HL-60 (cell line): ENCODE measurements at places on chromosomes 11 and 22.

DNA sequence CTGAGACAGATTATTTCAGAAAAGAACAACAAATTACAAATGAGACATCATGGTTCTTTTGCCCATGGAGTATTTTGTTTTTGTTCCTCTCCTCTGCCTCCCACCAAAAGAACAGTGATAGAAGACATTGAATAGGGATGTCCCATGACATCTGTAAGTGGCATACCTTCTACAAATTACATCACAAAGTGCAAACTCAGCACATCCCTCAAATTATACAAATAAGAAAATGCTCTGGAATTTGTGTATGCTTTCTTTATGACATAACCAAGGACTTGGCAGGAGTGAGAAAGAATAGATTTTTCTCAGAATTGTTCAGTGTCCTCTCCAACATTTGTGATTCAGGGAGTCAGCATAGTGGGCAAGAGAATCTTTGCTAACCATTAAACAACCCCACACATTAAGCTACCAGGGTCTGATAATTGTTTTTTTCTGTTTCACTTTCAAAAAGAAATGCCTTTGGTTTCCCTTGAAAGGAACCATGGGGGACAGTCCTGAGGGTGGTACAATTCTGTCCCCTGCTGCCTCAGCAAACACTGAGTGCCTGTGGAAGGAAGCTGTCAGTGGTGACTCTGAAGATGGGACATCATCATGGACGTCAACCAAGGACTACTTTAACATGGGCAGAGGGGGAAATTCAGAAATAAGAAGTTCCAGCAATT, 430.3 kb downstream of the AASDHPPT start:
- no peak for DNase-seq

GRCh38 chr11:110469127-110469526, 39.4 kb downstream of the FDX1 start:
- no peak for DNase-seq

DNA sequence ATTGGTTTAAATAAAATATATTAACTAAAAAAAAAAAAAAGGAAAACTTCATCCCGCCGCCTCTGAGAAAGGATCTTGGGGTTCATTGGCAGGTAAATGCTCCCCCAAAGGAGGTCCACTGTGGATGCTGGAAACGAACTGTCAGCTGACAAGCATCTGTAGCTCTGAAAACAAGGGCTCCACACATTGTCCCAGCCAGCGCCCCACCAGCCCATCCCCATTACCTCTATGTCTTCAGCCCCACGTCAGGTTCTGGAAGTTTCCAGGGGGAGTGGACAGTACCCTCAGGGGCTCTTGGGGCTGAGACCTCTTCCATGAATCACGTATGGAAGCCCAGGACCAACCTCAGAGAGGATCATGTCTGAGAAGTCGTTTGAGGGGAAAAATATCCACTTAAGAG, 66.4 kb upstream of the WNT7B start:
- DNase-seq = no peak

GRCh38 chr11:111733611-111734088, 32.5 kb downstream of the PPP2R1B start:
- DNase-seq = no peak

GRCh38 chr11:86438685-86439084, 64.0 kb downstream of the CCDC81 start:
- DNase-seq = no peak

DNA sequence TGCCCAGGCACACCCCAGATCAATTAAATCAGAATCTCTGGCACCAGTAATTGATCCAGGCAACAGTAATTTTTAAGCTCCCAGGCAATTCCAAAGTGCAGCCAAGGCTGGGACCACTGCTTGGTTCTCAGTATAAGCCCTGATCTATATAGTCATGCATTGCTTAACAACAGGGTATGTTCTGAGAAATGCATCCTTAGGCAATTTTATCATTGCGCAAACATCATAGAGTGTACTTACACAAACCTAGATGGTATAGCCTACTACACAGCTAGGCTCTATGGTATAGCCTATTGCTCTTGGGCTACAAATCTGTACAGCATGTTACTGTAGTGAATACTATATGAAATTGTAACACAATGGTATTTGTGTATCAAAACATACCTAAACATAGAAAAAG, 651 bp upstream of the C11orf42 start:
- peak; percentile 94 for DNase-seq

GRCh38 chr11:44531116-44531504, 34.4 kb upstream of the CD82 start:
- DNase-seq = no peak

GRCh38 chr22:42346722-42347121, 76.3 kb upstream of the TCF20 start:
- no peak for DNase-seq

DNA sequence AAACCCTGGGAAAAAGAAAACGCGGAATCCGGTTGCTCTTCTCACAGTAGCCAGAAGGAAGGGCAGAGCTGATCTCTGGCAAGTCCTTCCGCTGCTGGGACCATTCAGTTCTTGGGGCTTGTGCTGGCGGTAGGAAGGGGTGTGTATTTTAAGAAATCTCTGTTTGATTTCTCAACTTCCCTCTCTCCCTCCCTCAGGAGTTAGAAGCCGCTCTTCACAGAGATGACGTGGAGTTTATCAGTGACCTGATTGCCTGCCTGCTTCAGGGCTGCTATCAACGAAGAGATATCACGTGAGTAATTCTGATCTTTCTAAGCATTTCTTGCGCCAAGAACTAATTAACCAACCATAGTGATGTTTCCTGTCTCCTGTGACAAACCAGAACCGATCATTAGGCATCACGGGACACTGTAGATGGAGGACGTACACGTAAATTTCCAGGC, 85.9 kb upstream of the SLC25A18 start:
- peak; percentile 80 for DNase-seq

DNA sequence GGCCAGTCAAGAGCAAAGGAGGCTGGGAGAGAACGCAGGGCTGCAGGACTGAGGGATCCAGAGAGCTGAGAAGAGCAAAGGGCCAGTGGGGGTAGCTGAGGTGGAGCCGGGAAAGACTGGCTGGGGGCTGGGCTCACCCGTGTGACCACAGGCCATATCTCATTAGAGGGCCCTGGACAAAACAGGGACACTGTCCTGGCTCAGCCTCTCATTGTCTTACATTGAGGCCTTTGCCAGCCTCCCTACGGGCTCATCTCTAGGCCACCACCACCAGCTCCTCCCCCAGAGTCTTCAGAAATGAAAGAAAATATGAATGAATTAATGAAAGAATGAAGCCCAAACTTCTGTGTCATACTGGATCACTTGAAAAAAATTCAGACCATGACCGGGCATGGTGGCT, 9.2 kb downstream of the RAB36 start:
- no peak for DNase-seq

- DNase-seq = no peak
Measured at GRCh38 chr11:134017511-134018430, 51.1 kb upstream of the JAM3 start.

DNA sequence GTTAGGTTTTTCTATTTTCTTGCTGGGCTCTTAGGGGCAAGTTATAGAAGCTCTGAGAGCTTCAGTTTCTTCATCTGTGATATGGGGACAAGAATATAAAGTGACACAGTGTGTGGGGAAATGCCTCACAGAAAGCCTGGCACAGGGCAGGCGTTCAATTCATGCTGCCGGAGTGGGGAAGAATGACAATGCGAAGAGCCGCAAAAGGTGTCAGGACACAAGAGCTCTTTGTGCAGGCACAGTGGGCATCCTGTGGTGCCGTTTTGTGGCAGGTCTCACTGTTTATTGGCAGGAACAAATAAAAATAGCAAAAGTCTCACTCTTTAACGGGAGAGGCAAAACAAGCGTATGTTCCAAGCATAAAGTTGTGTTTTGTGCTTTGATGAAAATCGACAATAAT, 112.1 kb downstream of the TIMP3 start:
- DNase-seq = no peak

DNA sequence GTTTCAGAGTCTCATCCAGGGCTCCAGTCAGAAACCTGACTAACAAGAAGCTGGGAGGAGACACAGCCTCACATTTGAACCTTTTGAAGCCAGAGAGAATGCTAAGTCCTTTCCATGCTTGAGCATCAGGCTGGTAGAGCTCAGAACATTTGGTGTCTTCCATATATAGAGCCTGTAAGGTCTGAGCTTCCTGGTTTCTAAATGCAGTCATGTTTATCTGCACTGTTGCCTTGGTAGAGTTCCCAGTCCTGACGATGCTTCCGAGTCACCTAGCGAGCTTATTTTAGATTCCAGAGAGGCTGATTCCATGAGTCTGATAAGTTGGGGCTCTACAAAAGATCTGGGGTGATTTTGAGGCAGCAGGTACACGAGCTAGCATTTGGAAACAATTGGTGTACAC, 68.4 kb upstream of the SORL1 start:
- DNase-seq = no peak

GRCh38 chr11:72144807-72145565, 9.5 kb downstream of the FOLR3 start:
- no peak for DNase-seq

GRCh38 chr22:46914481-46914880, 152.0 kb downstream of the TBC1D22A start:
- no peak for DNase-seq

DNA sequence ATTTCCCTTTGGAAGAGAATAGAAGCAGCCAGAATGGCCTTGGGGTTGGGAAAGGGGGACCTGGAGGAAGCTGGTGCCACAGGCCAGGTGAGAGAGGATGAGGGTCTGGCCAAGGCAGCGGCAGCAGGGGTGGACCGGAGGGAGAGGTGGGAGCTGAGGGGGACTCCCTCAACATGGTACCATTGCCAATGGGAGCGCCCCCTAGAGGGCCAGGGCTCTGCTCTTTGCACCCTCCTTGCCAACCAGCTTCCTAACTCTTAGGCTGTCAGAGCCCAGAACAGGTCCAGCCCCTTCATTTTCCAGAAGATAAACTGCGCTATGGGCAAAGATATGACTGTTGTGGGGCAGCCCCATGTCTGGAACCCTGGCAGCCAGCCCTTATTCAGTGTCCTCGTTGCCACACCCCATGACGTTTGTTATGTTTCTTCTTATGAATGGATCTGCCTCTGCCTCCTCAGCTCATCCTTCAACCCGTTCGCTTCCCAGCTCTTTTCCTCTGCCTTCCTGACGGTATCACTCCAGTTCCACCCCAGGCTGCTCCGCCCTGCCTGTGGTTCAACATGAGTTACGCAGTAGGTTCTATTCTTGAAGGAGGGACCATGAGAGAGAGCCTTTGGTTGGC, 185.2 kb downstream of the GRIK4 start:
- no peak for DNase-seq

DNA sequence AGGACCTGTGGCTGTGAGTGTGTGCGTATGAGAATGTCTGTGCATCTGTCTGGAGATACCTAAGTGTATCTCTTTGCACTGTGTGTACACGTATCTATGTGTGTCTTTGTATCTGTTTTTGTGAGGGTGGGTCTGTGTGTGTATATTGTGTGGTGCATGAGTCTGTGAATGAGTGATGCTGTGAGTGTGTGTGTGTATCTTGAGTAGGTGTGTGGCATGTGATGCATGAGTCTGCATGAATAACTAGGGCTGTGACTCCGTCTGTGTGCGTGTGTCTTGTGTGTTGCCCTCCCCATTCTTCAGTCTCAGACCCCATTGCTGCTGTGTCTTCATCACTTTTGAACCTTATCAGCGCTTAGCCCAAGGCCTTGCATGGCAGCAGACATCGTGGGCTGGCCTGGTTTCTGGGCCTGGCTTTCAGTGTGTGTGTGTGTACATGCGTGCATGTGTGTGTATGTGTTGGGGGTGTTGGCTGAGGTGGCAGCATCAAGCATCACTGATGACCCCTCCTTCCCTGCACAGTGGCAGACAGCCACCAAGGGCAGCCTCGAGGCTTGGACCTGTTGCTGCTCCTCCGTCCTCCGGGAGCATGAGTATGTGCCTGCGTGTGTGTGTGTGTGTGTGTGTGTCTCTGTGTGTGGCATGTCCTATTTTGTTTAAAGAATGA, 1.4 kb downstream of the SGSM1 start:
- DNase-seq = no peak

DNA sequence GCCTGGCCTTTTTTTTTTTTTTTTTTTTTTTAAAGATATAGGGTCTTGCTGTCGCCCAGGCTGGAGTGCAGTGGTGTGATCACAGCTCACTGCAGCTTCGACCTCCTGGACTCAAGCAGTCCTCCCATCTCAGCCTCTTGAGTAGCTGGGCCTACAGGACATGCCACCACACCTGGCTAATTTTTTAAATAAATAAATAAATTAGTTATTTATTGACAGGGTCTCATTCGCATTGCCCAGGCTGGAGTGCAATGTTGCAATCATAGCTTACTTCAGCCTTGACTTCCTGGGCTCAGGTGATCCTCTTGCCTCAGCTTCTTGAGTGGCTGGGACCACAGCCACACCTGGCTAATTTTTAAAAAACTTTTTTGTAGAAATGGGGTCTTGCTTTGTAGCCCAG, 10.5 kb downstream of the AP2A2 start:
- no peak for DNase-seq

DNA sequence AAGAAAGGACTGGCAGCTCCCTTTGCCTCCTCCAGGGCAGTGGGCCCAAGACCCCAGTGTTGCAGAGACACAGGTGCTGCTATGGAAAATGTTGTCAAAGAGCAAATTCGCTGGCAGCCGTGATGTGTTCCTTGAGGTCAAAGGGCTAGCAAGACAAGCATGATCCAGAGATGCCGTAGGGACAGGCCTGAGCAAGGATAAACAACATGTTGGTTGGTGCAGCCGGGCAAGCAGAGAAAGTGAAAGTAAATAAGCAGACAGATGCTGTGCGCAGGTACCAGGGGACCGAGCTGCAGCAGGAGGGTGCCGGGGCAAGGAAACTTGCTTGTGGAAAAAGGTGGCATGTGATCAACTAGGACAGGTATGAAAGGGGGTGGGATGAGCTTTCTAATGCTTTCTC, 125.5 kb upstream of the NECTIN1 start:
- DNase-seq = no peak

DNA sequence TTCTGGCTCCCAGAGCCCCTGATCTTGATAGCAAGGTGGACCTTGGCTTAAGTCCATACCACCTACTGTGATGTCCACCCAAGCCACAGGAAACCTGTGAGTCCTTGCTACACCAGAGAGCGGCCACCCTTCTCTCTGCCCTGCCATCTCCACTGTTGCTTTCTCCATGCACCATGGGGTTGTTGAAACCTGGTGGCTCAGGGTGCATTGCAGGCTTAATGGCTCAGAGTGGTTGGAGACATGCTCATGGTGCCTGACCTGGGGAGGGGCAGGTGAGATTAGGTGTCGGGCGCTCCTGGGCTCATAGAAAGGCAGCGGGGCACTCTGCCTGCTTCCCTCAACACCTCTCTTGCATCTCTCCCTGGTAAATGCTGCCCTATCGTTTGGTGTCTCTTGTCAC, 25.0 kb upstream of the CACNG2 start:
- DNase-seq = no peak
